ENCODE measurements at places on chromosomes 11 and 22. TPM values are rescaled to one million over a fixed set of nuclear protein-coding genes. Genes with fewer than 3 reads are reported as not detected.
A peak's percentile ranks its signal among the peaks of the same experiment; 100 is the strongest.

The DENND6B gene
- total RNA-seq, result 8.1 TPM

- peaks cover 11% of the 10 kb centered on the region for H3K36me3 ChIP-seq
- DNase-seq, result no peak
- no peak overlapping the region for H3K4me3 ChIP-seq
- no peaks in the 10 kb centered on the region for H3K27me3 ChIP-seq
Observed at GRCh38 chr11:124640666-124641065, 18.0 kb downstream of the TBRG1 start.

DNA sequence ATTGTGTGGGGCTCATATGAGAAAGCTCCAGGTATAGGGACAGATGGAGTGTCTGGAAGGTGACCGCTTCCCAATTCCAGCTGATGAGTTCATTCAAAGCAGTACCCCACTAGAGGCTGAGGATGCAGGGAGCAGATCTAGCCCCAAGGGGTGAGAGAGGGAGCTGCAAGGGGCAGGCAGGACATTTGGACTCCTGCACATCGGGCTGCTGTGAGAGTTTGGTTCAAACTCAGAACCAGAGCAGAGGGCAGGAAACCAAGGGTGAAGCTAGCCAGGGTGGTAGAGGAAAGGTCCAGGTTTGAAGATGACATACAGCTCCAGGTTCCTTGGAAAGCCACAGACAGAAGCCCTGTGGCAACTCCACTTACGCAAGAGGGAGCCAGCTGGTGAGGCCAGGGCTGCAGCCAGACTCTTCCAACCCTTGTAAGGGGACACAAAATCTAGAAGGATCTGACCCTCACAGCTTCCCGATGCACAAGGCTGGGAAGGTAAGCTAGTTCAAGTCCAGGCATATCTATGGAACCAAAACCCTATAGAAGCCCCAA, 1.9 kb downstream of the CSNK2A3 start:
- peaks cover 7% of the 10 kb centered on the region for H3K27me3 ChIP-seq
- no peak overlapping the region for H3K27ac ChIP-seq
- no peak for DNase-seq
- H3K36me3 ChIP-seq, result peaks cover 11% of the 10 kb centered on the region

DNA sequence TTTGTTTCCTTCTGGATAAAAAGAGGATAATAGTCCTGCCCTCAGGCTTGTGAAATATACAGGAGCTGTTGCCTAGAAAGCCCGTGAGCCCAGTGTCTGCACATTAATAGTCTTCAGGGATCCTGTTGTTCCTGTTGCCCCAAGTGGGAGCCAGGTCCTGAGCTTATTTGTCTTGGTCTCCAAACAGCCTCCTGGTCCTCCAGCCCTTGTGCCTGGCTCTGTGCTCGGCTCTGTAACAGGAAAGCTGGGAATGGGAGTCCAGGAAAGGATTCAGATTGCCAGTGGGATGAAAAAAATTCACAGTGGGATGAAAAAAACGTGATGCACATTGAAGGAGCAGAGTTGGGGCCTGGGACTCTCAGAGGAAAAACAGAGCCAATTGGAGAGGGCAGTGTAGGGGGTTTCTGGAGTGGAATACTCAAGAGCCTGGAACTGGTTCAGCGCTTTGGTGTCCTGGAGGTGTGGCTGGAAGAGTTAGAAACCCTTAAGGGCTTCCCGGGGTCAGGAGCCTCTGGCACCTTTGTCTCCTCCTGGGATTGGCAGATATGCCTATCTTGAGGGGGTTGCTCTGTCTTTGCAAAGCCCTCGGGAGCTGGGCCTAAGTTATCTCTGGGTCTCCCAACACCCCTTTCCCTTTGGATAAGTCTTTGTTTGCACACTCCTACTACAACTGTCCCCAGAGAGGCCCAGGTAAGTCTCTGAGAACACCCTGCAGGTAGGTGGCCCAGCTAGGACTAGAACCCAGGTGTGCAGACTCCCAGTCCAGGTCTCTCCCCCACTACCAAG, 2.3 kb upstream of the INPPL1 start:
- peaks cover 31% of the 10 kb centered on the region for H3K4me1 ChIP-seq
- no peak for DNase-seq
- H3K27me3 ChIP-seq, result peaks cover 4% of the 10 kb centered on the region
- peak overlapping the region; percentile 89 for H3K27ac ChIP-seq
- peak overlapping the region; percentile 83 for H3K4me3 ChIP-seq

GRCh38 chr22:38860283-38861169, 11.5 kb downstream of the CBX6 start:
- no peak for DNase-seq
- peaks cover 1% of the 10 kb centered on the region for H3K36me3 ChIP-seq

- H3K4me3 ChIP-seq, result no peak overlapping the region
- H3K36me3 ChIP-seq, result no peaks in the 10 kb centered on the region
- no peak for DNase-seq
- H3K27ac ChIP-seq, result no peak overlapping the region
Observed at GRCh38 chr11:122267602-122268001, 151.6 kb upstream of the BLID start.

DNA sequence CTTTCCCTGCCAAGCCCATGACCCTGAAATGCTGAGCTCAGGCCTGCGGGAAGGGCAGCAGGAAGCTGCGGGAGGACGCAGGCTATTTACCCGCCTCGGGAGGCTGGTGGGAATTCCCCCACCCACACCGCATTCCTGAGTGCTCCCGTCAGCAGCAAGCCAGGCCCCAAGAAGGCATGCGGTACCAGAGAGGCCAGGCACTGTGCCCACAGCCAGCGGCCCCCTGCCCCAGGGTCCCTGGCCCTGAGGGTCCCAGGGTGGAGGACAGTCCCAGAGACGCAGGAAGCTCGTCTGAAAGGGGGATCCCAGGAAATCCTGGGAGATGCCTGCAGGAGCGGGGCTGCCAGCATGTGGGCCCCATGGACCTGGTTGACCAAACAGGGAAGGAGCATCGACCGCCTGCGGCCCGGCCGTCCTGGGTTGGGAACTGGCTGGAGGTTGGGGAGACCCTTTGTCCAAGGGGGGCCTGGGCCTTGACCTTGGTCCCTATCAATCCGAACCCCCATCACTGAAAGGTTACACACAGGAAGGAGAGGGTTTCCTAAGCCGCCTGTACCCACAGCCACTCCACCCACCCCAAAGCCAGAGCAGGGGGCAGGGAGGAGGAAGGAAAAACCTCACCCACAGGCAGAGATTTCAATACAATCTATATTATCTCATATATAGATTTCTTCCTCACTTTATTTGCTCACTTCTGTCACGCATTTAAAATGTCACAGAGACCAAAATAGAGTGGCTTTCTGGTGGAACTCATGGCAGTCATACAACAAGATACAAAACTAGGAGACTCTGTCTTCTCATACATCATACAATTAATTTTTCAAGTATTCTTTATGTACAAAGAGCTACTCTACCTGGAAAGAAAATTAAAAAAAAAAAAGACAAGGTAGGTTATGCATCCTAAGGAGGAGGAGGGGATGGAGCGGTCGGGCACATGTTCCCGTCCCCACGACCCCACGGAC, 17.1 kb downstream of the MAFF start:
- peak overlapping the region; percentile 93 for H3K27ac ChIP-seq
- H3K4me3 ChIP-seq, result no peak overlapping the region
- DNase-seq, result no peak
- H3K4me1 ChIP-seq, result peaks cover 57% of the 10 kb centered on the region
- H3K27me3 ChIP-seq, result no peaks in the 10 kb centered on the region

Measured in chondrocyte (in vitro differentiated cells).